ENCODE measurements at places on chromosomes 16 and 17.

DNA sequence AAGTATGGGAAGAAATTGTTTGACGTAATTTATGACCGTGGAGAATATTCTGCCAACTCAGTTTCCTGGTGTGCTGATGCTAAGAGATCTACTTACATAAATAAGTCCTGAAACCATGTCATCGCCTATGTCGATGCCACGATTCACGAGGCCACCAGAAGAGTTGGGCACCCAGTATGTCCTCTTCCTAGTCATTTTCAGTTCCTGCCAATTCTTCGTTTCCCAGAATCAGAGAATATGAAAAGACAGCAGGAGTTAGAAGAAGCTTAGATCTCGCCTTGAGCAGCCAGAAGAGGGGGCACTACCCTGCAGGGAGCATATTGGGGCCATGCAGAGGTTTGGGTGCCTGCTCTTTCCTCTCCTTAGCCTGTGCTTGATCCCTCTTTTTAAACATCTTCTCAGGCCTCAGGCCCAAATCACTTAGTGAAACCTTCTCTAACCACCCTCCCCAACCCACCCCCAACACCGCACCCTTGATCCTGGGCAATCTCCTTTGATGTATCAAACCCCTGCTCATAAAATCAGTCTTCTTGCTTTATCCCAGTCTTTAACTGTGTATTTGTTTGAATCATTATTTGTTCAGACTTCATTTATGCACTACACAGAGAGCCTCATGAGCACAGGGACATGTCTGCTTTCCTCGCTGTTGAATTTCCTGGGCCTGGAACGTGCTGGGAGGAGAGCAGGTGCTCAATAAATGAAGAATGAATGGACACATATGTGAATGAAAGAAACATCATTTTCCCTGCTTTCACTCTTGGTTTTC lies 12.2 kb upstream of the LONP2 start:
- DNase-seq: peak; percentile 12

GRCh38 chr16:64269756-64270155 lies 852.1 kb downstream of the CDH11 start:
- no peak for DNase-seq

- DNase-seq: no peak
Observed at GRCh38 chr17:27322690-27323508, 29.0 kb downstream of the WSB1 start.

GRCh38 chr17:67922503-67922902 lies 73.8 kb downstream of the C17orf58 start:
- DNase-seq: no peak

DNA sequence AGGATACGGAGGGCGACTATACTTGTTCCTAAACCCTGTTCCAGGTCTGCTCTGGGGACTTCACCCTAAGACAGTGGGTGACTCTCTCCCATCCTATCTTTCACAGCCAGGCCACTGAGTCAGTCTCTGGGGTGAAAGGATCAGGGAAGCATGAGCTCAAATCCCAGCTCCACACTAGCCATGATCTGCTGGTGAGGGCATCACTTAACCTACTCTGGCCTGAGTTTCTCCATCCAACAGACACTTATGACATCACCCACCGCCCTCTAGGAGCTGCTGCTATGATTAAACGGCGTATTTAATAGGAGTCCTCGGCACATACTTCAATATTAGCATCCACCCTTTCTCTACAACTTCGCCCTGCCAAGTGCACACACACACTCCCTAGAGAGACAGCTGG lies 10.1 kb downstream of the GAST start:
- DNase-seq: no peak
